ENCODE measurements at places on chromosomes 2 and 18.

DNA sequence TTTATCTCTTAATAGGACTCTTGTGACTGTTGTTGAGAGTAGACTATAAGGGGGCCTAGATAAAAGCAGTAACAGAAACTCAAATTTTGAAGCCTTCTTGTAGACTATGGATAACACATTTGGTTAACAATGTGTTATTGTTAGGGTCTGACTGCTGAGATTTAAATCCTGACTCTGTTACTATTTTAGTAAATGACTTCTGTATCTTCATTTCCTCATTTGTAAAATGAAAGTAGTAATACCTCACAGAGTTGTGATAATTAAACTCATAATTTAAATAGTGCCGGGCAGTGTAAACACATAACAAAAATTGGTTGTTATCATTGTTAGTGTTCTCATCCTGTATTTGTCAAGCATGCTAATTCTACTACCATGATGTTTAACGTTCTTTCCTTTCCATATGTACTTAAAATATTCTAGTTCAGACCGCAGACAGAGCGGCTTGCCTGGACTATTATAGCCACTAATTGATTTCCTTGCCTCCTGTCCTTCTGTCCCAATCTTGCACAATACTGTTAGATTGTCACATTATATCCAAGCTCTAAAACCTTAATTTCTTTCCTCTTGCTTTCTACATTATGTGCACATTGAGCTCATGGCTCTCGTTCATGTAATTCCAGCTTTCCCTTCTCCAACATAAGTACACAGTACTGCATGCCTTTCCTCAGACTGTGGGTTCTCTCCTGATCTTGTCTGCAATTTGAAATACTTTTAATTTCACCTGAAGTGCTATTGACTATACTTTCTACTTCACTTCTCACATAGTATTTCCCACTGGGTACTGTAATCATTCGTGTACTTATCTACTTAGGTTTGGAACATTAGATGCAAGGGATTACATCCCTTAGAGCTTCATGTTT lies 48.4 kb downstream of the RBBP8 start:
- no peak for DNase-seq

DNA sequence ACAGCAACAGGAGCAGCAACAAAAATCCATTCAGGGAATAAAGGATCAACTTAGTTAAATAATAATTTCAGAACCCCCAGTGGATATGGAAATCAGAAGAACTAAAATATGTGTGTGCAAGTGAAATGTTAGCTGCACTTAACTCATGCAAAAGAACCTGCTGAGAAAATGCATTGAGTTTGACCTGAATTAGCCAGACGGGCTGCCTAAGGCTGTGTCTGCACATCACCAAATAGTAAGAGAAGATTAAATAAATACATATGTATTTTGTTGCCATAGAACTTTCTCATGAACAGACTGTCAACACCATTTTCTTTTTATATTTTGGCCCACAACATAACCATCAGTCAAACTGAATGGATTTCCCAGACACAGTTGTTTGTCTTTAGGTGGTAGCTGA lies 262.0 kb upstream of the PIK3C3 start:
- no peak for DNase-seq

GRCh38 chr2:231260442-231261208 lies 62.2 kb downstream of the ARMC9 start:
- DNase-seq = no peak

GRCh38 chr2:46852598-46852997 lies 63.0 kb downstream of the MCFD2 start:
- DNase-seq = no peak

- DNase-seq = no peak
These were observed 13.1 kb downstream of the CASP10 start for GRCh38 chr2:201196003-201196402.

DNA sequence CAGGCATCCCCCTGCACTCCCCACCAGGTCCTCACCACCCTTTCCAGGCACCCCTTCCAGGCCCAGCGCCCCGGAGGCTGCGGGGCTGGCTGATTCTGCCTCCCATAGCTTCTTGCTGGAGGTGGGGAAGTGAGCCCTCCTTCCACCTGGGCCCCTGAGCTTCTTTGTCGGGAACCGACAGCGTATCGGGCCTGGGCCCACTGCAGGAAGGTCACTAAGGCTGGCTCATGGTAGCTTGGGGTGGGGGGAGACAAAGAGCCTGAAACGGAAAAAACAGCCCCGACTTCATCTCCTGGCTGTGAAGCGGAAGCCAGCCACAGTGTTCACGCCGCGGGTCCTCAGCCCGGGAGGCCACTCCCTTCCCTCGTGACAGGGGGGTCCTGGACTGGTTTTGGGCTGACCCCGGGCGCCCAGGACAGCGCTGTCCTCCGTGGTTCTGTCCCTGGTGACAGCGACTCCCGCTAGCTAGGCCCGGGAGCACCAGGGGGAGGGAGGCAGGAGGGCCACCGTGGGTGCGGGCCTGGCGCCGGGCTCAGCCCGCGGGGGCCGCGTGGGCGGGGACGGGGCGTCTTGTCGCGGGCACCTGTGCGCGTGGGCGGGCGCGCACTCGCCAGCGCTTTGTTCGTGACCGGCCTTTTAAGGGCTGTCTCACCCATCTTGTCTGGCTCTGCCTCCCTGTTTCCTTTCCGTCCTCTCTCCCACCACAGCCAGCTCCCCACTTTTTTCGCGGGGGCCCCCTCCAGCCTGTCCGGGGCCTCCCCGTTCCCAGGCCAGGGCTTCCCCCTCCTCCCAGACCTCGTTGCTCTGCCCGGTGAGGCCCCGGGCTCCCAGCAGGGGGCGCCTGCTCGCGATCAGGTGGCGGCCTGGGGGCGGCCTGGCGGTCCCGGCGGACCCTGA lies 64.9 kb downstream of the DNMT3A start:
- DNase-seq = peak; percentile 36

GRCh38 chr2:98457045-98457696 lies 12.5 kb downstream of the INPP4A start:
- DNase-seq = no peak

DNA sequence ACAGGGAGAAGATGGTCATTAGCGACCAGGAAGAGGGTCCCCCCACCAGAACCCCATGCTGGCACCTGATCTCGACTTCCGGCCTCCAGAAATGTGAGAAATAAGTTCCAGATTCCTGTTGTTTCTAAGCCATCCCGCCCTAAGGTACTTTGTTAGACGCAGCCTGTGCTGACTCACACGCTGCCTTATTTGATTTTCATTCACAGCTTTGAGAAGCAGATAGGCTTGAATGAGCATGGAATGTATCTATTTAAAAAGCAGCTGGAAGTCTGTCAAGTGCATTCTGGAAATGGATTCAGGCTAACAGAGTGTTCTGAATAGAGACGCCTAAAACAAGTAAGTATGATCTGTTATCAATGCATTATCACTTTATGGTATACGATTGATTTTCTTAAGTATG lies 8.3 kb upstream of the IL1R2 start:
- DNase-seq = no peak

DNA sequence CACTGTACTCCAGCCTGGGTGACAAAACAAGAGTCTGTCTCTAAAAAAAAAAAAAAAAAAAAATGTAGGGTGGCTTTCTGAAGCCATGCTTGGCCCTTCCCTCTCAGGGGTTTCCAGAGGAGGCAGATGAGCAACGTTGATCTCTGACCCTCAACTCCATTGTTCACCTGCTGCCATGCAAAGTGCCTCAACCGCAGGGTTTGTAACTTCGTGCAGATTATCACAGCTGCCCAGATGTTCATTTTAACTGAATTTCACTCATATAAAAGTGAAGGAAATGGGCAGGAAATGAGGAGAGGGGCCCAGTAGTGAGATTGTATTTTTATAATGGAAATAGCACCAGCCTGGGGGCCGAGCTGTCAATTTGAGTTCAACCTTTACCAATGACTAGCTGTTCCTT lies 14.9 kb upstream of the B3GNT2 start:
- no peak for DNase-seq

- no peak for DNase-seq
These were observed 23.2 kb downstream of the PIAS2 start for GRCh38 chr18:46894124-46894523.

- DNase-seq = no peak
These were observed 9.8 kb upstream of the CLIP4 start for GRCh38 chr2:29105375-29105774.

DNA sequence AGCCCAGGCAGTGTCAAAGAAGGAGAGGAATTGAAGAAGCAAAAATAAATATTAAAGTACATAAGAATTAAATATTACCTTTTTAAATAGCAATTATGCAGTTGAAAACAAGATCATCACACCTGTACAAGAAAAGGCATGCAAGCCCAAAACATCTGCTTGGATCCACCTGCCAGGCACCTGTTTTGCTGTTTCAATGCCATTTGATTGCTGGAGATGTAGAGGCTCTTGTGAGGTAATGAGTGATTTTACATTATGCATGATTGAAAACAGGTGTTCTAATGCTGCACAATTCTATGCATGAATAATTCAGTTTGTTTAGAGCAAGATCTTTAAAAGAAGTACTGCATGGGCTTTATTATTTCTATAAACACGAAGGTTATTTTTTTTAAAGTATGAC lies 700.6 kb upstream of the ZEB2 start:
- no peak for DNase-seq

- DNase-seq = no peak
These were observed 1.8 kb upstream of the TBR1 start for GRCh38 chr2:161414042-161415033.

DNA sequence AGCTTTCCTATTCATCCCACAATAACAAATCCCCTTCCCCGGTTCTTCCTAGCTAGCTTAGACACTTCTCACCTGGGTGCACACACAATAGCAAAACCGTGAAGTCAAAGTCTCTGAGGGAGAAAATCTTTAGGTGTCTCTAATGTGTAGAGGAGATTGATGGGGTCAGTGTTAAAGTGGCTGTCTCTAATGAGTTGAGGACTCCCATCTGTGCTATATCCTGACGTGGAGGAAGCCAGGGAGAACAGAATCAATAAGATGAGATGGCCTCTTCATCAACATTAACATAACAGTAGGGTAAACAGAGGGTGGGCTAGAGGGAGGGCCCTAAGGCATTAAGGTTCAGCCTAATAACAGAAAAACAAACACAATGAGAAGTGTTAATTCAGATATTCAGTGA lies 120.4 kb downstream of the SLC5A7 start:
- DNase-seq = no peak
